Activated CD8-positive, alpha-beta memory T cell treated with anti-CD3 and anti-CD28 coated beads, Interleukin-2, amount 10 ng/mL, durations not matched to agents 7 days and 5 days (primary cell): ENCODE measurements at places on chromosomes 11 and 22. TPM values are rescaled to one million over a fixed set of nuclear protein-coding genes. Genes with fewer than 3 reads are reported as not detected.

The MUC5AC gene
- total RNA-seq: not detected

The SCT gene
- not detected for total RNA-seq

DNA sequence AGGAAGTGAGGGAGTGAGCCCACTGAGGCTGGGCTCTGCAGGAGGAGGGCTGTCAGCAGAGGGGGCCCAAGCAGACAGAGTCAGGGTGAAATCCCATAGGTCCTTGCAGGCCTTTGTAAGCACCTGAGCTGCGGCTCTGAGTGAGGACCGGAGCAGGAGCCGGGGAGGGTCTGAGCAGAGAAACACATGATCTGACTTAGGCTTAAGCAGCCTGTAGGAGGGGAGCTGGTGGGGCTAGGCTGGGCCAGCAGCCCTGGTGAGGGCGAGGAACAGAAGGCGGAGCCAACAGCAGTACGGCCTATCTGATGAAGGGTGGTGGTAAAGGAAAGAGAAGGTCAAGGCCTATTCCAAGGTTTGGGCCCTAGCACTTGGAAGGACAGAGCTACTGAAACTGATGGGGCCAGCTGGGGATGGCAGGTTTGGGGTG is 26.9 kb upstream of the CBX7 start:
- DNase-seq: no peak

GRCh38 chr11:70077411-70078094 is 564 bp upstream of the ANO1 start:
- DNase-seq: no peak

The NLRP6 gene
- 3.8 TPM for total RNA-seq

GRCh38 chr22:19576460-19577421 is 52.5 kb upstream of the CLDN5 start:
- peak; percentile 84 for DNase-seq

DNA sequence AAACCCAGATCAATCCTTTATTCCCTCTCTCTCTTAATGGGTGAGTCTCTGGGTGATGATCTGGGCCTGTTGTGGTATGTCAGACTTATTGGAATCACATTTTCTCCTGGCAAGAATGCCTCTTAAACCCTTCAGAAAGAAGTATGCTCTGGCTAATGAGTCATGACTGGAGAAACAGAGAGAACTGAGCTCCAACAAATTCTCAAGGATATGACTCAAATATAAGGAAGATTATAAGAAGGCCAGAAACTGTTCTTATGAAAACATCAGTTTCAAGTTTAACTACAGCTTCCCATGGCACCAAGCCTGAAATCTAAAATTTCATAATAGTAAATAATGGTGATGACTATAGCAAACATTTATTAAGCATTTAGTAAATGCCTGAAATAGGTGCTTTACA is 83.9 kb downstream of the OR5AK2 start:
- DNase-seq: no peak

The RBM4 gene
- total RNA-seq: 119 TPM

- no peak for DNase-seq
Measured at GRCh38 chr22:22213231-22213630, 31.4 kb upstream of the VPREB1 start.

DNA sequence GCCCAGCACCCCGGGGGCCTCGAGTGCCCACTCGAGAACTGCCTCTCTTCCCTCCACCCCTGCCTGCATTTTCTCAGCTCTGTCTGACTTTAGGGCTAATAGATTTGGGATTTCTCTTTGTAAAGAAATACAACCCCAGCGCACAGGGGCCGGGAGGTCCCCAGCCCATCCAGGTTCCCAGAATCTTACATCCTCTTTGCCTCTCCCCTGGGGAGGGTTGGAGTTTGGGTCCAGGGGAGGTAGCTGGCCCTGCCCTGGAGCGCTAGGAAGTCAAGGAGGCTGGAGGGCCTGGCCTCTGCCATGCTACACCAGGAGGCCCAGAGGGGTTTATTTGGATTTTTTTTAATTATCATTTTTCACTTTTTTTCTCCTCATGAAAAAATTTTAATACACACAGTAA is 65.7 kb upstream of the LMO1 start:
- no peak for DNase-seq

- no peak for DNase-seq
Measured at GRCh38 chr11:124578761-124579160, 9.0 kb downstream of the OR8A1 start.

The DLG2 gene
- total RNA-seq: 2.1 TPM

The LMO2 gene
- not detected for total RNA-seq

The GDPD4 gene
- total RNA-seq: not detected

GRCh38 chr22:46033256-46034200 is 56.6 kb upstream of the WNT7B start:
- no peak for DNase-seq

The C2CD3 gene
- 40.2 TPM for total RNA-seq

GRCh38 chr11:84812471-84812969 is 814.6 kb downstream of the DLG2 start:
- no peak for DNase-seq

The SEPTIN5 gene
- 0.30 TPM for total RNA-seq

The NEFH gene
- 6.0 TPM for total RNA-seq

The TRPC6 gene
- total RNA-seq: not detected

DNA sequence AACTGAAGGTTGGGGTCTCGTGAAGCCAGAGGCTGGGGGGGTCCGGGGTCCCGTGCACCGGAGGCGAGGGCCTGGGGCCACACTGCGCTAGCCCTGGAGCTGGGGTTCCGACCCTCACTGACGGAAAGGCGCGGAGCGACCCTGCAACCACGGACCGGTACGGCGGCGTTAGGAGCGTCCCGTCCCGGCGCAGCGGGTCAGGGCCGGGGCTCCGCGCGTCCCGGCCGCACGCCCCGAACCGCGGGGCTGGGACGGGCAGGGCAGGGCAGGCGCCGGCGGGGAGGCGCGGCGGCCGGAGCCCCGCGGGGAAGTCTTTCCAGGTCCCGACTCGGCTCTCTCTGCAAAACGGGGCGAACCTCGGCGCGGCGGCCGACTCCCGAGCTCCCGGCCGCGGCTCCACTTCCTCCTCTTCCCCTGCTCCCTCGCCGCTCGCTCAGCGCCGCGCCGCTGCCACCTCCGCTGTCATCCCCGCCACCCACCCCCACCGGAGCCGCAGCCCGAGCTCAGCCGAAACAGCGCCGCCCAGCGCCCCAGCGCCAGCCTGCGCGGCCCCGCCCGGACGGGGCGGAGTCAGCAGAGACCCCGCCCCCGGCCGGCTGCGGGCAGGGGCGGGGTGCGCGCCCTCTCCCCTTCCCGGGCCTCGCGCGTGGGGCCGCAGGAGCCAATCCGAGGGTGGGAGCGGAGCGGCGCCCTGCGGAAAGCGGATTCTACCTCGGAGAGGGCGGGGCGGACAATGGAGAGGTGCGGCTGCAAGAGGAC is at the start of gene GDPD5:
Gene GDPD5, minus strand, starts transcription at position 509 of the 759 bp plus-strand sequence. CDS start 48,206 bp downstream, outside the sequence.
- DNase-seq: peak; percentile 88

- DNase-seq: peak; percentile 82
Measured at GRCh38 chr11:68841718-68842426, at the start of gene CPT1A. Gene CPT1A (minus strand): TSS chr11:68841916. CDS start chr11:68815474, 26,442 bp downstream.

DNA sequence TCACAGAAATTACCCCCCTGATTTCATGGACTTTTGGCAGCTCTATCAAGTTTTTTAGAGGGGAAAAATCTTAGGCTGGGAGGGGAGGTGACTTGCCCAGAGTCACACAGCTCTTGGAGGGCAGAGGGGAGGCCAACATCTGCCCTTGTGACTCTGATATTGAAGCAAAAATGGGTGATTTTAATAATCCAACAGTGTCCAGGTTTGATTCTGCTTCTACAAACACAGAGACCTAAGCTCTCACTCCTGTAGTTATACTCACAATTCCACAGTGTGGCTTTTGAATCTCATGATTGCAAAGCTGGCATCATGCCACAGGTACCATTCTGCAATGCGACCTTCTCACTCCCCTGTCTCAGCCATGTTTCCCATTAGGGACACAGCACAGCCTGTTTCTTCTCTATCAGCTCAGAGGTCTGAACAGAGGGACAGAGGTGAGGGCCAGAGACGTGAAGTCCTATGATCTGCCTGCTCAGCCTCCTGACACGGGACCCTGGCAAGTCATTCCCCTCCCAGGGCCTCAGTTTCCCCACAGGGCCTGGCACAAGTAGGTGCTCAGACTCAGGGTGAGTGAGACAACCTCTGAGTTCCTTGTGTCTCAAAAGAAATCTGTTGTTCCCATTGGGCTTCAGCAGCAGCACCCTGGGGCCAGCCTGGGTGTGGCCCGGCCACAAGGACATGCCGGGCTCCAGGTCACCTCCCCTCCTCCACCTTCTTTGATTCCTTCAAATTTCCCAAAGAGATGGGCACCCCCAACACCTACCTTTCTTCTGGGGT is 766 bp downstream of the APOL2 start:
- DNase-seq: peak; percentile 47

The KDM4F gene
- not detected for total RNA-seq

GRCh38 chr22:17921871-17922821 is 102.2 kb downstream of the MICAL3 start:
- no peak for DNase-seq

The MS4A3 gene
- total RNA-seq: not detected

GRCh38 chr22:18906896-18907295 is 776 bp downstream of the DGCR6 start:
- DNase-seq: no peak

GRCh38 chr11:124071623-124071948 is 30.5 kb upstream of the OR10G7 start:
- no peak for DNase-seq

GRCh38 chr11:126949066-126949891 is 51.3 kb downstream of the KIRREL3 start:
- DNase-seq: no peak

The TEX54 gene
- not detected for total RNA-seq

GRCh38 chr11:76185931-76186401 is 20.3 kb downstream of the WNT11 start:
- no peak for DNase-seq

The SOX6 gene
- 0.21 TPM for total RNA-seq

The PANX3 gene
- not detected for total RNA-seq

The PDXP gene
- total RNA-seq: 25.9 TPM

DNA sequence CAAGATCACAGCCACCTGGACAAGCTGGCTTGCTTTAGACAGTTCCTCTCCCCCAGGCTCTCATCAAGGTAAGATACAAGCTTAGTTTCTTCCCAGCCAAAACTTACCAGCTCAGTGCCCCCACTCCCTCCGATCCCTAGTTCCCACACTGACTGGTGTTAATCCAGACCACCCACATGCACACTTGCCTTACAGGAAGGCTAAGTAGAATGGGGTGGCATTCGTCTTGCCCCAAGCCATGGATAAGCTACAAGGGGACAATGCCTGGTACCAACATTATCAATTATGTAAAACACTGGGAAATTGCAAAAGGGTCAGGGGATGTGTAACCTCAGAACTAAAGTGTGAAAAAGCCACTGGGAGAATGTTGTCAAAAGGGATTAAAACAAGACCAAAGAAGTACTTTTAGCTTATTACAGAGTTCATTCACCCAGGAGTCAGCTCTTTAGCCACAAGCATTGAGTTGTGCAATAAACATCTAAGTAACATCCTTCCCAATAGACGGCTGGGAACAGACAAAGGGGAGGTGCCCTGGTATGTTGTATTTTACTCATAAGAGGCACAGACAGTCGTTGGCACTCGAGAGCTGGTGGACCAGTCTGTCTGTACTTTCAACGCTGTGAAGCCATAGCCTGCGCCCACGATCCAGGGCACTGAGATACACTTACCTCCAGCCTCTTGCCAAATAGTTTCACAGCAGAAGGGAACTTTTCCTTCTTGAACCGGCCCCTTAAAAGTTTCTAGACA is 1.1 kb downstream of the DHCR7 start:
- no peak for DNase-seq

- no peak for DNase-seq
Measured at GRCh38 chr11:47891886-47892285, 43.7 kb upstream of the NUP160 start.

DNA sequence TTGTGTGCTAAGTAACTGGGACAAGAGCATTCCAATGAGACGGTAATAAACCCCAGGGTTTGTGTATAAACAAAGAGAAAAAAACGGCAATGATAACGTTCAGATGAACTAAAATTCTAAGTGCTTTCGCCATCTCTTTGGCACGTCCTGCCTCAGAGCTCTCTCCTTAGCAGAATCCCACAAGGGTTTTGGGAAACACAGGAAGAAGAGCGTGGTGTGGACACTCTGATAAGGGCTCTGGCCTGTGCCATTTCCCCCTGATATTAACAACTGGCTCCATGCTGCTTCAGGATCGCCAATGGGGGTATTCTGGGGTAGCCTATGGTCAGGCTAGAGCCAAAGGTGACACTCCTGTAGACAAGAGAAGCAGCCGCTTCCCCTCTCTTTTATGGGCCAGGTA is 18.4 kb downstream of the ABCC8 start:
- DNase-seq: no peak

DNA sequence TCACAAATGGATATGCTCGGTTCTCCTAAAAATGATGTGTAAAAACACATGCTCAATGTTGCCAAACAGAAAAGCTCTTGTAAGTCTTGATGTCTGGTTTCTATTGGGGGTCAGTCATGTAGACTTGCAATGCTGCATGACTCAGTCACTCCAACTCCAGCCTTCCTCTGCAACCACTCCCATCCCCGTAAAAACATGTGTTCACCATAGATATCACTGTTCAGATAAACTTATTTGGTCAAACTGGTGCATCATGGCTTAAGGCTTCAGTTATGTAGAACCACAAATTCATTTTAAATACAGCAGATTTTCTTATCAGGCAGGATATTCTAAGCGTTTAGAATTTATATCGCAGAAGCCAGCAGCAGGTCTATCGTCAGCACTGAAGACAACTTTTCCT is 298.4 kb upstream of the LUZP2 start:
- DNase-seq: no peak

The GTSE1 gene
- 101 TPM for total RNA-seq

The ACR gene
- total RNA-seq: not detected
